ENCODE measurements at places on chromosomes 5 and 9. TPM values are rescaled to one million over a fixed set of nuclear protein-coding genes. Genes with fewer than 3 reads are reported as not detected.

The EFNA5 gene
- not detected for total RNA-seq

DNA sequence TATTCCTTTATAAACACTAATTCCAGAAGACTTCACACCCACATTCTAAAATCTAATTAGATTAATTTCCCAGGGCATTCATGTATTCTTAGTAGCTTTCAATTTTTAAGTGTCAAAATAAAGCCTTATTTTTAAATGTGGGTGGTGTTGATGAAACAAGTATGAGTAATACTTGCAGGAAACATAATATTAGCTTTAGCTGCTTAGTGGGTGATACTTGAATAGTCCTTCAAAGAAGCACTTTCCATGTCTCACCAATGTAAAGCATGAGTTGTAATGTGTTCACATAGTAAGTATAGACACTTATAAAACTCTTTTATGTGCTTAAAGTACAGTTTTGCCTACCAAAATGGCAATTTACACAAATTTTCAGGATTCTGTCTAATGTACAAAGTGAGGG lies 6.9 kb downstream of the FNBP1 start:
- DNase-seq, result no peak

GRCh38 chr5:28517691-28518090 lies 1479.3 kb upstream of the CDH9 start:
- no peak for DNase-seq

- DNase-seq, result no peak
Measured at GRCh38 chr5:60259730-60260129, 366.2 kb upstream of the PDE4D start.

DNA sequence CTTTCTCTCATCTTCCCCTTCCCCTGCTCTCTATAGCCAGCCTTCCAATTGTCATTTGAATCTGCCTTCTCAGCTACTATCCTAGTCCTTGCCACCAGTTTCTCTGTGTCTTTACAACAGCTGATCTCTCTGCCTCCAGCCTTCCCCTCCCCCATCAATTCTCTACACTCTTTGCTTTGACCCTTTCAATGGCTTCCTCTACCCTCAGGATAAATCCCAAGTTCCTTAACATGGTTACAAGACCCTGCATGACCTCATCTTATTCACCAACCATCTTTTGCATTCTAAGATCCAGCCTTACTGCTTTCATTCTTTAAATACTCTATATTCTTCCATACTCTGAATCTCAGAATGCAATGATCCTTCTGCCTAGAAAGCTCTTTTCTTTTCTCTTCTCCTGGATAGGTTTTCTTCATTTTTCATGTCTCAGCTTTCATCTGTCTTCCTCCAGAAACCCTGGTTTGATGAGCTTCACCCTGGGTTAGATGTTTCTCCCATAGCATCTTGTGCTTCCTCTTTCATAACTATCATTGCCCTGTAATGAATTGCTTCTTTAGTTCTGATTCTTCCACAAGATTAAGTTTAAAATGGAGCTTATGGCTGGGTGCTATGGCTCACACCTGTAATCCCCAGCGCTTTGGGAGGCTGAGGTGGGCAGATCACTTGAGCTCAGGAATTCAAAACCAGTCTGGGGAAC lies 58.6 kb upstream of the ZSWIM6 start:
- DNase-seq, result no peak

Measured in activated CD8-positive, alpha-beta T cell treated with anti-CD3 and anti-CD28 coated beads for 36 hours (primary cell).